Right lung (tissue), 10 donors: ENCODE measurements at places on chromosomes 12 and 14.

GRCh38 chr12:50016501-50017475 lies 8.5 kb downstream of the RACGAP1 start:
- peak; percentile 92 for DNase-seq

DNA sequence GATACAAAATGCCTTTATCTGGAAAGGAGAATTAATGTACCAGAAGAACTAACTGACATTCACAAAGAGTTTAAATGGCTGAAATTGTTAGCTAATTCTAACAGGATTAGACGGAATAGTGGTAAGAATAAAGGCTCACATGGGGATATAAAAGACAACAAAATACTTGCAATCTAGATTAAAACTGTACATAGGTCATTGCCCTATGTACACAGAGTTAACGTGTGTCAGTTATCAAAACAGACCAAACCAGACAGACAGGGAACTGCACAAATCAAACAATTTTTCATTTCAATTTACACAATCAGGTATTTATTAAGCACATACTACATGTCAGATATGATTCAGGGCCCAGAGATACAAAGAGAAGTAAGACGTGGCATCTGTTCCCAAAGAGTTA lies 12.6 kb downstream of the TMTC1 start:
- no peak for DNase-seq

DNA sequence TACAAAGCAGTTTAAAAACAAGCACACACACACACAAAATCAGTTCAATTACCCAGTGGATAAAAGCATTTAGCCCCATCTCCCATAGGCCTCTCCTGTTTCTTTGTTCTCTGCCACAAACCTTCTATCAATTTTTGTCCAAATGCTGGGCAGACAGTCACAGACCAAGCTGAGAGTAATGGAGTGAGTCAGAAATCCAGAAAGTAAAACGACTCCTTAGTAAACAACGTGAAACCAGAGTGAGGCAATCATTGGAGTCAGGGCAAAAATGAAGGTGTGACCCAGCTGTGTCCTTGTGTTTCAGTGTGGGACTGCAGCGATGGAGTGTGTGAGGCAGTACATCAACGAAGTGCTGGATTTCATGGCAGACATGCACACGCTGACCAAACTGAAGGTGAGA lies 102.0 kb downstream of the PRIMA1 start:
- DNase-seq: no peak

- no peak for DNase-seq
These were observed 42.2 kb downstream of the CDKL1 start for GRCh38 chr14:50354527-50354926.

- no peak for DNase-seq
These were observed 77.8 kb downstream of the RERG start for GRCh38 chr12:15143467-15143866.

DNA sequence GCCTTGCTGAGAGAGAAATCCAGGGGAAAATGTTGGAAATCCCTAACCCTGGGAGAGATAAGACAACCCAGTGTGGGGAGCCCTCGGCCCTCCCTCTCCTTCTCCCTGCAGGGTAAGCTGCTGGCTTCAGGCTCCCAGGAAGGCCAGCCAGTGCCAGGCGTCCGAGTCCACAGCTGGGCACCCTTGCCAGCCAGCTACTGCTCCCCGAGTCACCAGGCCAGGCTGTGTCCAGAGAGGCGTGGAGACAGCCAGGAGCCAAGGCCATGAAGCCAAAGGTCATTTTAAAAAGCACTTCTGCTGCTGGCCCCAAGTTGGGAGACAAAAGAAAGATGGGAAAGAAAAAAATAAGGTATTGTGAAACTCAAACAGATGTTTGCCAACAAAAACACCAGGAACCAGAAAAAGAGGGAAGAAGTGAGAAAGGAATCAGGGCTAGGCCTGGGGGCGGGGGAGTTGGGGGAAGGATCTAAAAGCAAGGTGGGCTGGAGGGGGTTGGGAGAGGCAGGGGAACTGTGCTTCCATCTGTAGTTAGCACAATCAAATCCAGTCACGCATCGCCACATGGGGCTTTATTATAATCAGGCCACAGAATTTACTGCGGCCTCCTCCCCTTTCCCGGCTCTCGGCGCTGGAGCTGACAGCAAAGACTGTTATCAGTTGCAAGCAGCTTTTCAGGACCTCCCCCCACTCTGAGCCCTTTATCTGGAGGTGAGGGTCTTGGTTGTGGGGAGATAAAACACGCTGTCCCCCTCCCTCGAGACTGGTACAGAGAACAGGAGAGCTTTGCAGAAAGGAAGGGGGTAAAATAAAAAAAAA lies 33.5 kb downstream of the RBM19 start:
- peak; percentile 24 for DNase-seq

GRCh38 chr12:69570545-69571399 lies 14.5 kb upstream of the CCT2 start:
- DNase-seq: peak; percentile 45

DNA sequence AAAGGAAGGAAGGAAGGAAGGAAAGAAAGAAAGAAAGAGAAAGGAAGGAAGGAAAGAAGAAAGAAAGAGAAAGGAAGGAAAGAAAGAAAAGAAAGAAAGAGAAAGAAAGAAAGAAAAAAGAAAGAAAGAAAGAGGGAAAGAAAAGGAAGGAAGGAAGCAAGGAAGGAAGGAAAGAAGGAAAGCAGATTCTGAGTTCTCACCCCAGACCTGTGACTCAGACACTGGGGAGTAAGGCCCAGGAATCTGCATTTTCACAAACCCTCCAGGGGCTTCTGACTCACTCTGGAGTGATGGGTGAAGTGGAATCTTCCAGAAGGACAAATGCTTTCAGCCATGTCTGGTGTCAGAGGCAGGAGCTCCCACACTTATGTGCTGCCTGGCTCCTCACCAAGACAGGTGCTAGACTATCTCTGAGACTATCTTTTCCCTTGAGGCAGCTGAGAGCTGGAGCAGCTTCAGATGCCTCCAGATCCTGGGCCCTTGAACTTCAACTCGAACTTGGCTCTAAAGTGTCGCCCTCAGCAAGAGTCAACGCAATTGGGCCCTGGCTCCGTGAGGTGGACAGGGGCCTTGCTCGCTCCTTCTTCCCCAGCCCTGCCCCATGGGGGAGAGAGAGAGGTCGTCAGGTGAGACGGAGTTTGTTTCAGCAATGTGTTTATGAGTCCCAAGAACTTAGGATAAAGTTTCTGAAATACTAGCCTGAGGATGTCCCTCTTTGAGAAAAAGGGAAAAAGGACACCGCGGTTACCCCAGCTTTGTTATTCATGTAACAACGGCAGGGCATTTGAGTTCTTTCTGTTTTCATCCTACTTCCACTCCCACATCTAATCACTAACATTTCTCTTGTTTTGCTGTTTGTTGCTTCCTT lies 19.8 kb upstream of the SCARB1 start:
- no peak for DNase-seq

DNA sequence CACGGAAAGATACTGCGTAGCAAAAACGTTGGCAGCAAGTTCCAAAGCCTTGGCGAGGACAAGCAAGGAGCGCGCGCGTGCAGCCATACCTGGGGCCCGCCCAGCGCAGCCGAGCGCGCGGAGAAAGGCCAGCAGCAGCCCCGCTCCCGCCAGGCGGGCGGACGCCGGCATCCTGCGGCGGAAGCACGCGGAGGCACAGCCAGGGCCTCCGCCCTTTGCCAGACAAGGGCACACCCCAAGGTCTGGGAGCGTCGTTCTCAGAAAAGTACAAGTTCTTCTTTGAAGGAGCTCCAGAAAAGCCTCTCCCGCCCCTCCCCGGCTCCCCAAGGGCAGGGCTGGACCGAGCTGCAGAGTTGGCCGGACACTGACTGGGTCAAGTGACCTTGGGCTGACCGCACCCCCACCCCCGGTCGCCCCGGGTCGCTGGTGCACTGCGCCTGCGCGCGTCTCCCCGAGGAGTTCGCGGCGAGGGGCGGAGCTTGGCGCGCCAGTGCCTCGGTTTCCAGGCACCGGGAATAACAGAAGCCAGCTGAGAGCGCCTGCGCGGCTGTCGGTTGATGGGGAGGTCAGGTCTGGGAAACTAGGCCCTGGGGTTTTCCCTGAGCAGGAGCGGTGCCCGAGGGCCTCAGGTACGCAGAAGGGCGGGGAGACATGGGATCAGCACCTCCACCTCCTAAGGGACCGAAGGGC lies at the start of gene ZC2HC1C:
Gene ZC2HC1C (plus strand): TSS at position 521 of the 690 bp plus-strand sequence. CDS start 933 bp downstream, outside the sequence.
- peak; percentile 95 for DNase-seq

DNA sequence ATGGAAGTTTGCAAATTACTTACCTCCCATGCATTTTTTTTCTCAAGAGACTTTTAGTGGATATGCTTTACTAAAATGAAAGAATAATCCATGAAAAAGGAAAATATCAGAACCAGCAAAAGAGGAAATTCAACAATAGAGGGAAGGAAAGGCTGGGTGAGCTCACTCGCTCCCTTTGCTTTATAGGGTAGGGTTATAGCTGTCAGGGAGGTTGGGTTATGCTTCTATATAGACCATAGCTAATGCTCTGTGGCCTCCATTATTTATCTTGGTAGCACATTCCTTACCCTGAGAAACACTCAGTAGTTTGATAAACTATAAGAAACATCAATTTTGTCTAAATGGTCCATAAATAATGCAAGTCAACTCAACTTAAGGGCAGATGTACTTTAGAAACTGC lies 215.9 kb upstream of the FAR2 start:
- no peak for DNase-seq

- no peak for DNase-seq
These were observed 19.8 kb downstream of the GALNT4 start for GRCh38 chr12:89504560-89505346.

- DNase-seq: no peak
These were observed 15.8 kb upstream of the PPP4R4 start for GRCh38 chr14:94158239-94158883.

GRCh38 chr14:57461777-57462320 lies 31.8 kb downstream of the CCDC198 start:
- DNase-seq: no peak

- no peak for DNase-seq
These were observed 20.0 kb downstream of the ANKLE2 start for GRCh38 chr12:132741620-132742019.

DNA sequence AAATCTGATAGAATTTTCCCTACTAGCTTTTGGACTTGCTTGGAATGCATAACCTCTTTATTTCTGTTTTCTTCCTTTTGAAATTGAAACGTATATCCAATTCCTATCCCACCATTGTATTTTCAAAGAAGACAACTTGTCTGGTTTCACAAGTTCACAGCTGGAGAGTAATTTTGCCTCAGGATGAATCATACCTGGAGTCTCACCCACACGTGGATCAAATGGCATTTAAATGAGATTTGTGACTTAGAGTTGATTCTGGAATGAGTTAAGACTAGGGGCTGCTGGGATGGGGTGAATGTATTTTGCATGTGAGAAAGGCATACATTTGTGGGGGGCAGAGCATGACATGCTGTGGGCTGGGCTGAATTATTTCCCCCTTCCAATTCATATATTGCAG lies 516.5 kb upstream of the MGAT4C start:
- DNase-seq: no peak

DNA sequence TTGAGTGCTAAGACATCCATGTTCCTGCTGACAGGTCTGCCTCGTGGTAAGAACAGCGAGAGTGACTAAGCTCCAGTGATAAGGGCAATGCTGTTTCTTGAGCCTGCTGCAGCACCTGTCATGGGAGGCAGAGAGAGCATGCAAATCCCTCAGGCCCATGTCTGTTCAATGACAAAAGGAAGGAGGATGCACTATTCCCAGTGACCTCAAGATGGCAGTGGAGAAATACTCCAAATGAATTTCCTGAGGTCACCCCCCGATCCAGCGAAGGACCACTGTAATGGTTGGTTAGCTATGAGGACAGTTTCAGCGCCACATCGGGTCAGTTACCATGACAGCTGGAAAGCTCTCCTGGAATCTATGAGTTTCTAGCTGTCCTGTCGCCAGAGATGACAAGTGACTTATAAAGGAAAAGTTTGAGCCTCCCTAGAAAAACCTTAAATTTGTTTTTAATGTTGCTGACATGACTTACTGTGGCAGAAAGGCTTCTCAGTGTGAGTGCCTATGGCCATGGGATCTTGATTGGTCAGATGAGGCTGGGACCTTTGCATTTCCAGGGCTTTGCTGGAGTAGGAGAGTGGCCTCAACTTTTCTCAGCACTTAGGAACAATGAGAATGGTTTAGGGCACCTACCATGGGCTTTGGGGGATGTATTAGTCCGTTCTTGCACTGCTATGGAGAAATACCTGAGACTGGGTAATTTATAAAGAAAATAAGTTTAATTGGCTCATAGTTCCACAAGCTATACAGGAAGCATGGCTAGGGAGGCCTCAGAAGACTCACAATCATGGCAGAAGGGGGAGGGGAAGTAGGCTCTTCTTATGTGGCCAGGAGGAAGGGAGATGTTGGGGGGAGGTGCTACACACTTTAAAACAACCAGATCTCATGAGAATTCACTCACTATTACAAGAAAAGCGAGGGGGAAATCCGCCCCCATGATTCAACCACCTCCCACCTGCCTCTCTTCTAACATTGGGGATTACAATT lies 88.0 kb upstream of the TMEM260 start:
- peak; percentile 31 for DNase-seq
